ENCODE measurements at places on chromosomes 16 and 17.

DNA sequence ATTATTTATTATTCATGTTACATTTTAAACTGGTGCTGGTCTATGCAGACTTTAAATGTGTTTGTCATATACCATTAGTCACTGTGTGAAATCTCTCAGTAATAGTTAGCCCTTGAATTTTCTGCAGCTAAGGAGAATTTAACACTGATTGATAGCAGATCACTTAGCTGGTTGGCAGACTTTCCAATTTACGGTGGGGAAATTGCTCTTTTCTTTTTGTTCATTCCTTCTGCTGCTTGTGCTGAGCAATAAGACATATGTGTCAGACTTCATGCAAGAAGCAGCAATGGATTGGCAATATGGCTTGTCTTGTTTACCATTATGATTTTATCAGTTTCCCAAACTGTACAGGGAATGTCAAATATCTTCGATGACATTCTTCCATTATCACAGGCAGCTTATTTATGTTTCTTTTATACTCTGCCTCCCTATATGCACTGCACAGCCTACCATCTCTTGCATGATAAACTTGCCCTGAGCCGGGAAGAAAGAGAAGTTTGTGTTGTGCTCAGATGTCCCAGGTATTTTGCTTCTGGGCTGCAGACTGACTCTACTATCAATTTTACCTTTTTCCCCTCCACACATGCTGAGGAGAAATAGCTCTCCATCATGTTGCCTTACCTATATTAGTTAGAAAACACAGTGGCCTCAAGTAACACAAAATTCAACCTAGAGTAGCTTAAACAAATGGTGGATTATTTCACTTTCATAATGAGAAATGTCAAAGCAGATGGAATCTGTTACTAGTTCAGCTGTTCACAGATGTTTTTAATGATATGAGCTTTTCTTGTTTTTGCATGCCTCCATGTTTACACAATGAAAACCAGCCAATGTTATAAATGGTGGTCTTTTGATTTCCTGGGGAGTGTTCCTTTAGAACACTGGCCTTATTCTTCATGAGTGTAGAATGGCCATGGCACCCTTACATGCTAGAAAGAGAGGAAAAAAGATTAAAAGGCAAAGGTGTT is 968.1 kb upstream of the GOT2 start:
- H3K27ac ChIP-seq = no peak overlapping the region
- DNase-seq = no peak
- no peaks in the 10 kb centered on the region for H3K36me3 ChIP-seq
- H3K27me3 ChIP-seq = no peaks in the 10 kb centered on the region
- H3K4me3 ChIP-seq = no peak overlapping the region
- no peaks in the 10 kb centered on the region for H3K4me1 ChIP-seq

- H3K27me3 ChIP-seq = no peaks in the 10 kb centered on the region
- no peaks in the 10 kb centered on the region for H3K4me1 ChIP-seq
- H3K27ac ChIP-seq = no peak overlapping the region
- H3K36me3 ChIP-seq = peaks cover 14% of the 10 kb centered on the region
Measured at GRCh38 chr17:681316-681715, 33.3 kb downstream of the VPS53 start.

DNA sequence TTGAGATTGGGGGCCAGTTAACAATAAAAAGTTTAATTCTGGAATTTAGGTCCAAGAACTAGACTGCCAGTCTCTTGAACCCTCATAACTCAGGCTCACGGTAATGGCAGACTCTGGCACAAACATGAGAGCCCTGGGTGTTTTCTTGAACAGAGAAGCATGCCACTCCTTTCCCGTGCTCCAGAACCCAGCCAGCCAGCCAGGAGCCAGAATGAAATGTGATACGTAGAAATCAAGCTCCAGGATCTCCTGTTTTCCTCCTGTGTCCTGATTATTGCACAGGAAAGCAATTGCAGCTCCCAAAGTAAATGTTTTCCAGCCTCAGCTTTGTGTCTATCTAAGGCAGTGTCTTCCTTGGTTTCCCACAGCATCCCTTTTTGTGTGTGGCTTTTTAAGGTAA is 46.2 kb upstream of the NOL11 start:
- DNase-seq = no peak
- no peaks in the 10 kb centered on the region for H3K27me3 ChIP-seq
- no peaks in the 10 kb centered on the region for H3K4me1 ChIP-seq
- no peak overlapping the region for H3K4me3 ChIP-seq

- H3K4me3 ChIP-seq = no peak overlapping the region
- DNase-seq = peak; percentile 57
Measured at GRCh38 chr16:89422527-89422904, 67.8 kb downstream of the ANKRD11 start.

DNA sequence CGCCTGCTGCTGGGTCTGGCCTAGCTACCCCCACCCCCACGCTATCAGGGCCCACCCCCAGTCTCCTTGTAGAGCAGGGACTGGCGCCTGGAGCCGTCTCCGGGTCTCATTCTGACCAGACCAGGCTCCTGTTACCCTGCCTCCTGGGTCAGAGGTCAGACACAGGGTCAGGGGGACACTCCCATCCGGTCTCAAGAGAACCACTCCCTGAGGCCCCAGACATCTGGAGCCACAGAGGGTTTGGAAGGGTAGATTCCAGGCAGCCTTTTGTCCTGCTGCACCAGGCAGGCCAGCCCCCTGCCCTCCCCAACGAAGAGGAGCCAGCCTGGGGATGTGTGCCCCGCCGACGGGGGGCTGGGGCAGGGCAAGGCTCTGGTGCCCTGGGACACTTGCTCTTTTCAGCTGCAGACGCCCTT is 944 bp upstream of the WFIKKN1 start:
- peak overlapping the region; percentile 83 for H3K27ac ChIP-seq
- no peaks in the 10 kb centered on the region for H3K27me3 ChIP-seq
- DNase-seq = no peak

GRCh38 chr17:63945784-63946439 is 13.8 kb upstream of the CD79B start:
- H3K27ac ChIP-seq = no peak overlapping the region
- no peak overlapping the region for H3K4me3 ChIP-seq
- H3K4me1 ChIP-seq = peaks cover 32% of the 10 kb centered on the region
- H3K27me3 ChIP-seq = no peaks in the 10 kb centered on the region
- peaks cover 60% of the 10 kb centered on the region for H3K36me3 ChIP-seq

DNA sequence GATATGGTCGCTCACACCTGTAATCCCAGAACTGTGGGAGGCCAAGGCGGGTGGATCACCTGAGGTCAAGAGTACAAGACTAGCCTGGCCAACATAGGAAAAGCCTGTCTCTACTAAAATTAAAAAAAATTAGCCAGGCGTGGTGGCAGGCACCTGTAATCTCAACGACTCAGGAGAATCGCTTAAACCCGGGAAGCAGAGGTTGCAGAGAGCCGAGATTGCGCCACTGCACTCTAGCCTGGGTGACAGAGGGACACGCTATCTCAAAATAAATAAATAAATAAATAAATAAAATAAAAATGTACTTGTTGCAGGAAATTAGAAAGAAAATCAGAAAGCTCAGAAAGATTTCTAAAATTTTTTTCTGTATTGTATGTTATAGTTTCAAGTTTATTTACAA is 113.9 kb downstream of the LITAF start:
- no peak overlapping the region for H3K27ac ChIP-seq
- no peak for DNase-seq
- H3K36me3 ChIP-seq = no peaks in the 10 kb centered on the region
- no peaks in the 10 kb centered on the region for H3K4me1 ChIP-seq

DNA sequence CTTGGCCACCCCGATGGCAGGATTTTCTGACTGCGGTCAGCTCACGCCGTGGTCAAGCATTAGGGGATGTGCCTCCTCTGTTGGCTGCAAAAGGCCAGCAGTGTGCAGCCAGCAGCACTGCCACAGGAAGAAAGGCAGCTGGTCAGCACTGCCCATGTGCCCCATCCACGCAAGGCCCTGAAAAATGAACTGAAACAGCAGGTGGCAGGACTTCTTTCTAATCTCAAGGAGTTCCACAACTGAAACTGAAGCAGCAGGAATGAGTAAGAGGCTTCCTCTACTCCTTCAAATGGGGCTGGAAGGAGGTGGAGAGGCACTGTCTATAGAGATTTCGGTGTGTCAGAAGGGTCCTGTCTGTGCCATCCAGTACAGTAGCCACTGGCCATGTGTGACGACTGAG is 3.2 kb downstream of the ZNF500 start:
- no peak for DNase-seq
- H3K27me3 ChIP-seq = no peaks in the 10 kb centered on the region
- H3K36me3 ChIP-seq = peaks cover 57% of the 10 kb centered on the region
- H3K4me1 ChIP-seq = peaks cover 23% of the 10 kb centered on the region
- no peak overlapping the region for H3K27ac ChIP-seq

DNA sequence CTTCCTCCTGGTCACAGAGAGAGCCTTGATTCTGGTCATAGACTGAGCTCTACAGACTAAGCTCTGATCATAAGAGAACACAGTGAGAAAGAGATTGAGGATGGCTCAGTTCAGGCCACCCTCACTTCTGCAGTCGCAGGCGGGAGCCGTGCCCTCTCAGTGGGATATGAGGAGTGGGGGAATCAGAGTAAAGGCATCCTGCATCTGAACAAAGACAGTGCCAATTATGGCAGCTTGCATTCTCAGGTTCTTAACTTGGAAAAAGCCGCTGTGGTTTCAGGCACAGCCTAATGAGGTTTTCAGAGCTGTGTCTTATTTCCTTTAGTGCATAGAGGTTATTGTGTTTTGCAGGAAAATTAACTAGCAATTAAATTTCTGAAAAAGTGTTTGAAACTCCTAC is 134.4 kb upstream of the NLRP1 start:
- no peaks in the 10 kb centered on the region for H3K36me3 ChIP-seq
- no peaks in the 10 kb centered on the region for H3K4me1 ChIP-seq
- no peak for DNase-seq
- H3K27me3 ChIP-seq = peaks cover 10% of the 10 kb centered on the region
- H3K27ac ChIP-seq = no peak overlapping the region

- H3K4me3 ChIP-seq = no peak overlapping the region
- no peaks in the 10 kb centered on the region for H3K36me3 ChIP-seq
- H3K27me3 ChIP-seq = peaks cover 11% of the 10 kb centered on the region
Measured at GRCh38 chr17:65219707-65220106, 82.5 kb downstream of the RGS9 start.

GRCh38 chr16:35628976-35629375 is 2169.6 kb downstream of the TP53TG3F start:
- no peaks in the 10 kb centered on the region for H3K36me3 ChIP-seq
- H3K27ac ChIP-seq = no peak overlapping the region
- H3K4me1 ChIP-seq = no peaks in the 10 kb centered on the region
- H3K4me3 ChIP-seq = no peak overlapping the region

GRCh38 chr16:47888142-47888541 is 267.7 kb downstream of the ABCC12 start:
- no peak overlapping the region for H3K27ac ChIP-seq
- H3K36me3 ChIP-seq = no peaks in the 10 kb centered on the region
- DNase-seq = no peak
- no peak overlapping the region for H3K4me3 ChIP-seq

GRCh38 chr17:43767053-43767712 is 8.6 kb upstream of the SOST start:
- no peak for DNase-seq
- no peak overlapping the region for H3K4me3 ChIP-seq
- peaks cover 3% of the 10 kb centered on the region for H3K4me1 ChIP-seq

DNA sequence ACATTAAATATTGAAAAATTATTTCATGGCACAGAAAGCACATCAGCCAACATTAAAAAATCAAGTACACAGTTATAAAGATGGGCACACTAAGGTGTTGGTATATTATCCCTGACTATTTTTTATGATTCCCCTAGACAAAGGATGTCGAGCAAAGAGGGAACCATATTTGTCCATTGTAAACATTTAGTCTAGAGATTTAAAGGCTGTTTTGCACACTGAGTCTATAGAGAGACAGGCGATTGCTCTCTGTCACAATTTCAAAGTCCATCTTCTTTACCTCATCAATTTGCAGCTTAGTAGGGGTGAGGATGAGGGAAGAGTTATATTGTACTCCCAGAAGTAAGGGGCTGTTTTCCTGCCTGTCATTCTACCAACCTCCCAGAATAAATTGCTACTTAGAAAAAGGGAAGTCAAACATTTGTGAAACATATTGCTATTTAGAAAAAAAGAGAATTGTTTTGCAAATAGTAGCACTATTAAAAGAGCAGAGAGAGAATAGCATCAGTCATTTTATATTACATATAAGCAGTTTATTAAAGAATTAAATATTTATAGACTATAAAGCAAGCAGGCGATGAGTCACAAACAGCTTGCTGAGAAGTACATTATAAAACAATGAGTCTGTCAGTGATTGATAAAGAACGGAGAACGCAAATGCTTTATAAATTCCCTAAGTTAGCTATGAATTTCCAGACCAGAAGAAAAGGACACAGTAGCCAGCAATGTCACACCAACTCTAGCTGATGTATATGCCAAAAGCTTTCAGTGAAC is 270.6 kb upstream of the PMFBP1 start:
- DNase-seq = no peak
- no peak overlapping the region for H3K27ac ChIP-seq
- H3K4me1 ChIP-seq = no peaks in the 10 kb centered on the region

DNA sequence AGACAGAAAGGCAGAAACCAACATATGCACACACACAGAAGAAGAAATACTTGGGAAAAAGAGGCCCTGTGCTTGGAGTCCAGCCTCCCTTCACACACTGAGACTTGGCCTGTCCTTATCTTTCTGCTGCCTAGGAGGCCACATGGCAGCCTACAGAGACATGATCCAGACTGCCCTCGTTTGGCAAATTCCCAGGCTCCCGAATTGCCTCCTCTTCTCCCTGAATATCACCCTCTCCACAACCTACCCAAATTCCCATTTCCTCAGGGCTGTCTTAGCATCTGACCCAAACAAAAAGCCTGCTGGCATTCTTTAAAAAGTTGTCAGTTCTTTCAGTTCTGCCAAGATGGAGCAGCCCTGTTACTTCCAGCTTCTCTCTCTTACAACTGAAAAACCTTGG is 59.8 kb downstream of the DNAH17 start:
- no peaks in the 10 kb centered on the region for H3K36me3 ChIP-seq
- H3K27ac ChIP-seq = no peak overlapping the region
- no peaks in the 10 kb centered on the region for H3K4me1 ChIP-seq
- no peaks in the 10 kb centered on the region for H3K27me3 ChIP-seq
- H3K4me3 ChIP-seq = no peak overlapping the region
- no peak for DNase-seq

Measured in muscle of leg (tissue), 16 donors.